ENCODE measurements at places on chromosomes 11 and 22.

GRCh38 chr11:63920126-63920938 is 3.4 kb upstream of the RCOR2 start:
- no peak for DNase-seq

DNA sequence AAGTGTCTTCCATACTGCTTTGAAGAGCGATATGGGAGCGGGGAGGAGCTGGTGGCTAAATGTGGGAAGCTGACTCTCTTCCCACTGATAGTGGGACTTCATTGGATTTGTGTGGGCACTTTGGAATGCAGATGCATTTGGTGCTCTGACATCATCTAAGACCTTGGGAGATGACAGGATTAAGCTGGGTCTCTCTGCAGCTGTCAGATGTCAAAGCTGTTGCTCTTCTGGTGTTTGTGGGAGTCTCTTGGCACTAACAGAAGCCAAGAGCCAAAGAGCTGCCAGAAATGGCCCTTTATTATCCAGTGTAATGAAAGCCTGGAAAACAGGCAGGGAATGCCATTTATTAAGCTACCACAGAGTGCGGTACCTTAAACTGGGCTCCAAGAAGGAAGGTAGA is 20.6 kb downstream of the GRAMD1B start:
- no peak for DNase-seq

- no peak for DNase-seq
Measured at GRCh38 chr11:70111269-70112016, 33.3 kb downstream of the ANO1 start.

GRCh38 chr11:69232821-69233743 is 60.9 kb upstream of the MYEOV start:
- DNase-seq, result no peak

DNA sequence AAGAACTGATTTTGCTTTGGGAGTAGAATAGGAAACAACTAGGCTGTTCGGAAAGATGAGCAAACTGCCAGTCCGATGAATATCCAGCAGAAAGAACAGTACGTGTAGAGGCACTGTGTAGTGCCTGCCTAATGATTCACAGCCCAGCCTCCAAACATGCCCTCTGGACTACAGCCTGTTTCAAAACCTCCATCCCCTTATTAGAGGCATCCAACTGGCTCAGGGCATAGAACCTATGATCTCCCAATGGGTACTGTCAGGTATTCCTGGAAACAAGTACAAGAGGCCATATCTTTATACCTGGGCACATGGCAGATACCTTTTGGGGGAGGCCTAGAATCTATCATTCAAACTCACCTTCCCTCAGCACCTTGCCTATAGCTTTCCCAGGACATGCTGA is 4.9 kb downstream of the RRP8 start:
- no peak for DNase-seq

DNA sequence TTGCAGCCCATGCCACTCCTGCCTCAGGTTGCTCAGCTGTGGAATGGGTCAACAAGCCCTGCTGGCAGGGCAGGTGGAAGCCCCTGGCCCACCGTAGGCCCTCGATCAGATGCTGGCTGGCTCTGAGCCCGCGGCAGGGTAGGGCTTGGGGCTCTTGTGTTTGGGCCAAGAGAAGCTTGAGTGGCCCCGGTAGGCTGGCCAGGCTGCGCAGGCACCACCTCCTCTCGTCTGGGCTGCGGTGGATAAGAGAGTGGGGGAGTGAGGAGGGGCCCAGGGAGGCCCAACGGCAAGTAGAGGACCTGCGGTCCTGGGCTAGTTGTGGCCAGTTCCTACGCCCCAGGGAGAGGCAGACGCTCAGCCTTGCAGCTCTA is 115.2 kb downstream of the CEP164 start:
- DNase-seq, result no peak

DNA sequence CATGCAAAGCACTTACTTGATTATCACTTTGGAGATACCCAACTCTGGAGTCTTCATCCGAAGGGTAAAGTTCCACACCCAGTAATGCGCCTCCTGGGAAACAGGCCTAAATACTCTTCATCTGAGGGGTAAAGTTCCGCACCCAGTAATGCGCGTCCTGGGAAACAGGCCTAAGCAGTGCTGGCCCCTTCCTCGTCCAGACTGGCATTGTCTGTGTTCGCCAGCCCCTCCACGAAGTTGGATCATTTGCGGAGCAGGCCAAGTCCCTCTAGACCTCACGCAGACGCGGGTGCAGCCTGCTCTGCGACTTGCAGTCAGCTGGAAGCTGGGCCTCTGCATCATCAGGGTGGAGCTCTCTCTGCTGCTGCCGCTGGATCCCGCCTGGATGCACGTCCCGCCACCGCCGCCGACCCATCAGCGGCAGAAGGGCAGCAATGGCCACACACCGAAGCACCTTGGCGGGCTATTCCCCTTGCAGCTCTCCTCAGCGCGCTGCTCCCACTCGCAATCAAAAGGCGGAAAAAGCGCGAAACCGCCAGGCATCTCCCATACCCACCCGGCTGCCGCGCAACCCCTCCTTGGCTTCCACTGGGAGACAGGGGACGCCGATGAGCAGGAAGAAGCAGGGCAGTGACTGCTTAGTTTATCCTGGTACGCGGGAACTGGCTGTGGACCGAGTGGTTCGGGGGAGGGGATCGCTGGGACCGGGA is 34.1 kb upstream of the GLYATL1 start:
- DNase-seq, result no peak

DNA sequence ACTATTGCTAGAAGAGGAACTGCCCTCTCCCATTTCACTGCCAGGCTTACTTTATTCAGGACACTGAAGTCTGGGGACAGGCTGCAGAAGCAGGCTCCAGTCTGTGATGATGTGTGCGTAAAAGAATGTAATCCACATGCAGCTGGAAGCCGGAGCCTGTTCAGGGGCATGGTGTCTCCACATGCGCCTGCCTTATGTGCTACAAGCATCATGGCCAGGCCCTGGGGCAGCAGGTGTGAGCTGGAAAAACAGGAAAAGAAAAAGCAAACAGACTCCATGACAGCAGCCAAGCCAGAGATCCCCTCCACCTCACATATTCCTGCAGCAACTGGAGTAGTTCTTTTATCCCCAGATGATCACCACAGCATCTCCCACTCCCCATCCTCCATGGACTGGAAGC is 33.4 kb downstream of the ARFGAP2 start:
- no peak for DNase-seq

- DNase-seq, result no peak
Measured at GRCh38 chr11:28476049-28476448, 367.9 kb downstream of the METTL15 start.

DNA sequence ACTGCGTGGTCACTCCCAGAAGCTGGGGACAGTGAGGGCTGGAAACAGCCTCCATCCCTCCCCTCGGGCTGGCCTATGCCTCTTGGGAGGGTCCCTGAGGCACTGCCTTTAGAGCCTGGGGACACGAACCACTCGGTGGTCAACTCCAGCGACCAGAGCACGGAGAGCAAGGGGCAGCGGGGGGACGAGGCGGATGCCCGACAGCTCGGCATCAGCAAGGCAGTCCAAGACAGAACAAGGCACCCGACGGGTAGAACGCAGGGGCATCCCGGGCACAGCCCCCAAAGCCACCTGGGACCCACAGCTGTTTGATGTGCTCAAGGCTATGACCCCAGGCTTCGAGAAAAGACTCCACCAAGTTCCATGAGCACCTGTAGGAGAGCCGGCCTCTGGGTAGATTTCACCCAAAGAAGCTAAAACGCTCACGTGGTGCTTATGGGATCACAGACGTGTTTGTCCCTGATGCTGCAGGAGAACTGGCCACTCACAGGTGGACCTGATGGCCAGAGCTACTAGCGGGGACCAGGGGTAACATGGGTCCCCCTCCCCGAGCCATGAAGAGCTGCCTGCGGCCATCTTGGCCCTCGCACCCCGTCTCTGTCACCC is 510 bp upstream of the LSP1 start:
- DNase-seq, result no peak

DNA sequence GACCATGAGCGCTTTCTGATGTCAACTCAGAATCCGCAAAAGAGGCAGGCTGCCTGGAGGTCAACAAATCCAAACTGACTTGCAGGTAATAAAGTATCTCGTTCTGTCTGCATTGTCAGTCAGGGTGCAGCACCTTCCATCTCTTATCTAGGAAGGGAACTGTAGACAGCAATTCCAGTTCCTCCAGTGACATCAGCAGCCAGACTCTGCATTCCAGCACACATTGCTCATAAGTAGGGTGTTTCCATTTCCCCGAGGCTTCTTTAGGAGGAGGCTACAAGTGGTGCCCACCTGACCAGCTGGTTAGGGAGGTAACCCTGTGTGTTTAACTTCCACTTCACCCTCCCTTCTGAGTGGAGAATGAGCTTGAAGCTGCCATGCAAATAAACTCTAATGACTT is 53.3 kb downstream of the NTM start:
- no peak for DNase-seq

DNA sequence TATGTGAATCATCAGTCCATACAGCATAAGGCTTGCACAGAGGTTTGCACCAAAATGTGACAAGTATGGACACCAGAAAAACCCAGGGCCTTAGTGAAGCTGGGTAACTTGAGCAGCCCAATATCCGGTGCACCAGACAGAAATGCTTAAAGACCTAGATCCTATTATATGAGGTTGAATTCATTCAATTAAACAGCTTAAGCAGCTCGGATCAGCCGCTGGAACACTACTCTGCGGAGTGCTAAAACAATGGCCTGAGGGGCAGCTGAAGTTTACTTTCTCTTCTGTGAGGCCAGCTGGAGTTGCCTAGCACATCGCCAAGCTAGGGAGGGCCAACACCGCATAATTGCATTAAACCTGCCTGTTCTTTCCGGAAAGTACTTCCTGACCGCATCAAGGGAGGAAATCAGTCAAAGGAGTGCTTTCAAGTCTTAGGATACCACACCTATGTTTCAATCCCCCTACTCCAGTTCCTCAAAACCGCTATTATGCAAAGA is 17.0 kb upstream of the FAM181B start:
- DNase-seq, result no peak

- no peak for DNase-seq
Measured at GRCh38 chr22:20240447-20240764, 27.7 kb downstream of the RTN4R start.

DNA sequence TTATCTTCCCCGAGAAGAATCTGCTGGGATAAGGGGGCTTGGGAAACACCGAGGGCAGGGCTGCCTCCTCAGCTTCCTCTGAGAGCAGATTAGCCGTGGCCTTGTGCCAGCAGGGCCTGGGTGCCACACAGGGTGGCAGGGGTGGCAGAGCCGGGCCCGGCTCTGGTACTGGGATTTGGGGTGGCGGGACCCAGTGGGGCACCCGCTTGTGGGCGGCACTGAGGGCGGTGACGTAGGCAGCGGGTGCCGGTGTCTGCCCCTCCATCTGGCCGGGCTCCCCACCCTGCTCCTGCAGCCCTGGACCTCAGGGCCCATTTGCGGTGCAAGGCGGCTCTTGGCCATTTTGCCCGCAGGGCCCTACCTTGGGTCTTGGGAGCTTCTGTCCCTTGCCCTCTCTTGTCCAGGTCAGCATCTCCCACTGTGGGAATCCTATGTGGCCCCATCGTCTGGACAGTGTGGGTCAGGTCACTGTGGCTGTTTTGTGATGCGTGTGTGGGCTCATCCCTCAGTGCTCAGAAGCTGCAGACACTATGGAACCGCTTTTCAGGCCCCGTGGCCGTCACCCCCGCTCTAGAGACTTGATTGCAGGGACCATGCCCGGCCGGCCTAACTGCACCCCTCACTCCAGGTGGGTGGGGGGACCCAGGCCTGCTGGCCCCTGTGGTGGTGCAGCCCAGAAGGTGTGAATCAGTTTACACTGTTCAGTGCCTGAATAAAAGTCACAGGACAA is 29.7 kb upstream of the KRTAP5-6 start:
- no peak for DNase-seq

- no peak for DNase-seq
Measured at GRCh38 chr22:44848791-44849420, 96.5 kb downstream of the ARHGAP8 start.

DNA sequence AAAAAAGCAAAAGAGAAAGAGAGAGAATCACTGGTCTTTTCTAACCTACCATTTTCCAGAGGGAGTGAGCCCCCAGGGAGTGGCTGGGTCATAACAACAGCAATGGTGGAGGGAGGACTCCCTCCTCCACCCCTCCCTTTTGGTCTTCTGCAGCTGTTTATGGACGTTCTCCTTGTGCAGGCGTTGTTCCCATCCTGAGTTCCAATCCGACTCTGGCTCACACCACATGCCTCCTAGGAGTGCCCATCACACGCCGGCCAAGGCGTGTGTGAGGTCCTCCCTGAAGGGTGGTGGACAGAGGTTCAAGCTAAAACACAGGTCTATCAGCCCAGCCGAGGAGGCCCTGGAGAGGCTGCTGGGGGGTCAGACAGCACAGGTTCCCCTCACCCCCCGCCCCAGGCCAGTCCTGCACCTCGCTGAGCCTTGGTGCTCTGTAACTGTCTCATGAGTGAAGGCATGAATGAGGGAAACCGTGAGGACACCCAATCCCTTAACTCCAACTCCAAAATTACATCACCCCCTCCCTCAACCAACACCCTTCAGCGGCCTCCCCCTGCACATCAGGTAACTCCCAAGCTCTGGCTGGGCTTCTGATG is 29.4 kb downstream of the IFT27 start:
- no peak for DNase-seq

- DNase-seq, result no peak
Measured at GRCh38 chr11:8243458-8243857, 20.2 kb downstream of the LMO1 start.

- no peak for DNase-seq
Measured at GRCh38 chr11:70734379-70734778, 336.1 kb downstream of the CTTN start.

DNA sequence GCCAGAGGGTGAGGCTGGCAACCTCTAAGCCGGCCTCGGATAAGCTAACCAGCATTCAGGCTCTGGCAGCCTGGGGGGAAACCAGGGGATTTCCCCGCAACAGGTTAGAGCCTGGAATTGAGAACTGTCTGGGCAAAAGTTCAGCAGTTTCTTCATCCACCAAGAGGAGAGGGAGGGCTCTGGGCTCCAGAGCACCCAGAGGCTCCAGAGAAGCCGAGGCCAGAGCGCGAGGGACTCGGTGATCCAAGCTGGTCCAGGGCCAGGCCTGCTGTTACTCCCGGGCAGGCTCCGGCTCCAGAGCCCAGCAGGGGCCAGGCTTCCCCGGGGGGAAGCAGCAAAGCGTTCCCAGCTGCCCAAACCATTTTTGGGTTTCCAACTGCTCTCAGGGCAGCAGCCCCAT is 13.3 kb upstream of the SH3BP1 start:
- no peak for DNase-seq

DNA sequence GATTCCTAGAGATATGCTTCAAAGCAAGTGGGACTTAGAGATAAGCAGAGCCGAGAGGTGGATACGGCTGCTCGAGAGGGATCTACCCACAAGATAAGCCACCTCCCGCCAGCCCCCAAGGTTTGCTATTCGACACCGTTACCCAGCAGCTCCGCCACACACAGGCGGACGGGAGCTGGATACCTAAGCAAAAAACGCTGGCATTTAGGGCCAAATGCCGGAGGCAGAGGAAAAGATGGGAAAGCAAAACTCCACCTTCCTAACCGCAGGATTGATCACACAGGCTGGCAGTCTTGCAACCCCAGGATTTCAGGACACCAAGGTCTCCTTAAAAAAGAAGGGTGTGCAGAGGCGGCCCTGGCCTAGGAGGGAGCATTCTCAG is 709 bp downstream of the FTH1 start:
- no peak for DNase-seq

Data from activated CD8-positive, alpha-beta memory T cell treated with anti-CD3 and anti-CD28 coated beads, Interleukin-2, amount 50 U/mL, for 4 hours (primary cell).